ENCODE measurements at places on chromosomes 13 and 19.
A peak's percentile ranks its signal among the peaks of the same experiment; 100 is the strongest.

DNA sequence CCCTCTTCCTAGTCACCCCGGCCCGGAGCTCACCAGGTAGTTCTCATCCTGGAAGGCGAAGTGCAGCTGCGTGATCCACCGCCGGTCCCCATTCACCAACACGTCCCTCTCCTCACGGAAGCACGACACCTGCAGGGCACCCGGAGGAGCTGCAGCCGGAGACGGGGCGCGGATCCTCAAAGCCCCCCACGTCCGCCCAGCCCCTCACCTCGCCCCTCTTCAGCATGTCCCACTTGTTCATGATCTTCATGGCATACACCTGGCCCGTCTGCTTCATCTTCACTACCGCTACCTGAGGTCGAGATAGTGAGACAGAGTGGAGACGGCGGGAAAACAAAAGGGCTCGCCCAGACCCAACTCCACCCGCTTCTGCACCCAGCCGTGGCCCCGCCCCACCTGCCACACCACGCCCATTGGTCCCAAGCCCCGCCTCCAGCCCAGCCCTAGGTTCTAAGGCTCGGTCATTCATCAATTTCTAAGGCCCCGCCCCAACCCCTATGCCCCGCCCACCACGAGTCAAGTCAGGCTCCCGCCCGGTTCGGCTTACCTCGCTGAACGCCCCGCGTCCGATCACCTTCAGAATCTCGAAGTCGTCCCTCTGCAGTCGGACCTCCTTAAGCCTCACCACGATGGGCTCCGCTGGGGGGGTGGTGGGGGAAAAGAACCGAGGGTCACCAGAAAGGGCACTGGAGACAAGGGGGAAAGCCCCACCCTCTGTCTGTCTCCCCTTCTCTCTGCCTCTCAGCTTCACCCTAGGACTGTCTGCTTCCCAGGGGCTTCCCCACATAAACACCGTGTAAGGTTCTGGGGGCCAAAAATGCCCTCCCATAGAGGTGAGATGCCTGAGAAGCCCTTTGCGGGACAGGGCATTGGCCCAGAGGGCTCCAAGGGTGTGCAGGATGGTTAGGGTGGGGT is 2.8 kb downstream of the DMPK start:
- DNase-seq: peak; percentile 85

- DNase-seq: no peak
Observed at GRCh38 chr13:50006426-50007135, 8.7 kb upstream of the KCNRG start.

GRCh38 chr19:1172353-1173158 is 1.5 kb downstream of the SBNO2 start:
- peak; percentile 81 for DNase-seq

DNA sequence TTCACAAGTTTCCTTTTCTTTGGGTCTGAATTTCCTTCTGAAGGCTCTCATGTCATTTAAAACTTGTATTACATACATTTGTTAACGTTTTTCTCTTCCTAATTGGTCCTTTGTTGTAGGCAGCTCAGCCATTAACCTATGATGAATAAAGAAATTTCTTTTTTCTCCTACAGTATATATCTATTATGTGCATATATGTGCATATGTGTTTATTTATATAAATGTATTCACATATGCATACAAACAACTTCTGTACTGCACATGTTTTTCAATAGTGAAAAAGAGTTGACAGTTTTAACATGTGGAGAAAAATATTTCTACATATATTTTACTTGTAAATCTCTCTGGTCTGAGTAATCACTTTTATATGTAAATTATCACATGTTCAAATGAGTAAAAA is 1674.9 kb upstream of the PCDH20 start:
- DNase-seq: no peak

GRCh38 chr13:85995788-85996418 is 196.7 kb upstream of the SLITRK6 start:
- DNase-seq: no peak
